ENCODE measurements at places on chromosomes 7 and 10. TPM values are rescaled to one million over a fixed set of nuclear protein-coding genes. Genes with fewer than 3 reads are reported as not detected.

GRCh38 chr10:111522551-111522950 is 445.7 kb downstream of the ADRA2A start:
- no peak for DNase-seq

DNA sequence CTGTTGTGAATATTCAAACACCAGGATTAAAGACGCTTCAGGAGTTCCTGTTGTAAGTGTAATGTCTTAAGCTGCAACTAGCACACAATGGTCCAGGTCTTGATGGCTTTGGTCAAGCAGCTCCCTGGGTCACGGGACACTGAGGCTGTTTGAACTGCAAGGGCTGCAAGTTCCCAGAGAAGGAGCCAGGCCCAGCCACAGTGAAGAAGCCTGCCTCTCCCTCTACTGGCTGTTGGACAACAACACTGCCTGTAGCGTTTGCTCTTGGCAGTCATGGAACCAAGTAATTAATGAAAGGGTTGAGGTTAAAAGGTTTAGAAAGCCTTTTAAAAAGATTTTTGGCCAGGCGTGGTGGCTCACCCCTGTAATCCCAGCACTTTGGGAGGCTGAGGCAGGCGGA is 31.9 kb upstream of the GUSB start:
- peak; percentile 17 for DNase-seq

- DNase-seq, result peak; percentile 74
Measured at GRCh38 chr10:103554488-103555324, 61.2 kb downstream of the NEURL1 start.

DNA sequence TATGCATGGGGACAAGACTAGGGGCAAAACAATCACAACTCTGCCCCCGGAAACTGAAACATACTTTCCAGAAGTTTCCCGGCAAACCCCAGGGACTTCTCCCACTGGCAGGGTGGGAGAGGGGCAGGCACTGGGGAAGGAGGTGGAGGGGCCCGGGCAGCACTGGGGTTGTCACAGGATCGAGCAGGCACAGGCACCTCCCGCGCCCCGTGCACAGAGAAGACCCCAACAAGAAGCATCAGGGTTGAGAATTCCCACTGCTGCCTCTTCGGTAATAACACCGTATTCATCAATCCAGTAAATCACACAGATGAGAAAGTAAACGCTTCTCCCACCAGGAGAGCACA is 490.5 kb downstream of the PTPRN2 start:
- no peak for DNase-seq

GRCh38 chr10:24251547-24251946 is 42.6 kb downstream of the KIAA1217 start:
- no peak for DNase-seq

DNA sequence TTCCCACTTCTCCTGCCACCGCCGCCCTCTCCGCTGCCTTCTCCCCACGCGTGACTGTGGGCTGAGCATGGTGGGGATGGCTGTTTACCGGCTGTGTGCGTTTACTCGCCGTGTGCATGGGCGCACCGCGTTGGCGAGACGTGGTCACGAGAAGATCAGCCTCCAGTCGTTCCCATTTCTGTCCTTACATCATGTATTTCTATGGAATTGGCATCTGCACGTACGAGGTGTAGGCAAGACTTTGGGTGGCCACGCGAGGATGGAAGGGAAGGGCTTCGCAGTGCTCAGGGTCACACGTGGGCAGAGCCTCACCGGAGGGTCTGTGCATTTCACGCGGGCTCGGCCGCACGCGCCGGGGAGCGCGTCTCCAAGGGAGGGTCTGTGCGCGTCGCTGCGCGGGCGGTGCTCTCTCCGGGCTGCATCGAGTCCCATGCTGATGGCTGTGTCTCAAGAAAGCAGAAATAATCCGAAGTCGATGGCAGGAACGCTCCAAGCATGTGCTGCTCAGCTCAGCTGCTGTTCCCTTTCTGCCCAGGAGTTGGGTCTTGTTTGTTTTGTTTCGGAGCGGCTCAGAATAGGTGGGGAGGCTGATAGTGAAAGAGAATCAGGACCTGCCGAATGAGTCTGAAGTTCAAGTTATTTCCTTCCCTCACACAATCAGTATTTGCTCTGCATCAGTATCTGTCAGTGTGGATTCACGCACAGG is 973 bp downstream of the CAMK1D start:
- DNase-seq, result peak; percentile 38

GRCh38 chr10:83233691-83234090 is 905.6 kb upstream of the GHITM start:
- DNase-seq, result no peak

GRCh38 chr7:80348223-80348622 is 163.6 kb downstream of the GNAT3 start:
- DNase-seq, result no peak

GRCh38 chr10:72687035-72687434 is 4.9 kb upstream of the MCU start:
- no peak for DNase-seq

DNA sequence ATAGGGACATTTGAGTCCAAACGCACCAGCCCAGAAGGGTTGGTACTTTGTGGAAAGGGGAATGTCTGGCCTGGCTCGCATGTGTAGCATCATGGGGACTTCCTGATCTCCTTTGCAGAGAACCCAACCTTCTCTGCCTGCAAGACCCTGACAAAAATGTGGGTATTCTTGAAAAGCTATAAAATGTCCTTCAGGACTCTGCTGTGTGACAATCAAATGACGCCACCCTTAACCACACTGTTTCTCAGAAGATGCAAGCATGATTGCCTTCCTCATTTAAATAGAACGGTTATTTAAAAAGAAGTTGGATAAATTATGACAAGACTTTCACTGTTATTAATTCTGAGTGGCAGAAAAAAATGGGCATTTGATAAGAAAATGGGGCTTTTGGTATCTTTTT is 15.1 kb upstream of the GPR15LG start:
- DNase-seq, result no peak

DNA sequence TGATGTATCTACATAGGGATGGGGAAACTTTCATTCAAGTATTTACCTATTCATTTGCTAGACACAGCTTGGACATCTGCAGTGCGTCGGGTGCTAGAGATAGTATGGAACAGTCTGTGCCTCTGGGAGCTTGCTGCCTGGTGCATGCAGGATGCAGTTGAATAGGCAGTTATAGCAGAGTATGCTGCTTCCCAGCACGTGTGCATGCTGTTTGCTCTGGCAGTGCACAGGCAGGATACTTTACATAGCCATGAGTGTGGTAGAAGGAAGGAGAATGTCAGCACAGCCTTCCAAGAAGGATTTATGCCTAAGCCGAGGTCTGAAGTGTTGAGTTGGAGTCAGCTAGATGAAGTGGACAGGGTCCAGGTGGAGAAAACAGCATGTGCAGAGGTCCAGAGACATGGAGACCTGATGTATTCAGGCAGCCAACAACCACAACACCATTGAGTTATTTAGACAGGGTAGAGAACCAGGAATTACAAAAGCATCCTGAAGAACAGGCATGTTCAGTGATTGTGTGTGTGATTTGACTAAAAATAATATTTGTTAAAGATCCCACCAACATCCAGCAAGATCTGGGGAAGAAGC is 8.1 kb downstream of the MAP3K8 start:
- DNase-seq, result no peak

DNA sequence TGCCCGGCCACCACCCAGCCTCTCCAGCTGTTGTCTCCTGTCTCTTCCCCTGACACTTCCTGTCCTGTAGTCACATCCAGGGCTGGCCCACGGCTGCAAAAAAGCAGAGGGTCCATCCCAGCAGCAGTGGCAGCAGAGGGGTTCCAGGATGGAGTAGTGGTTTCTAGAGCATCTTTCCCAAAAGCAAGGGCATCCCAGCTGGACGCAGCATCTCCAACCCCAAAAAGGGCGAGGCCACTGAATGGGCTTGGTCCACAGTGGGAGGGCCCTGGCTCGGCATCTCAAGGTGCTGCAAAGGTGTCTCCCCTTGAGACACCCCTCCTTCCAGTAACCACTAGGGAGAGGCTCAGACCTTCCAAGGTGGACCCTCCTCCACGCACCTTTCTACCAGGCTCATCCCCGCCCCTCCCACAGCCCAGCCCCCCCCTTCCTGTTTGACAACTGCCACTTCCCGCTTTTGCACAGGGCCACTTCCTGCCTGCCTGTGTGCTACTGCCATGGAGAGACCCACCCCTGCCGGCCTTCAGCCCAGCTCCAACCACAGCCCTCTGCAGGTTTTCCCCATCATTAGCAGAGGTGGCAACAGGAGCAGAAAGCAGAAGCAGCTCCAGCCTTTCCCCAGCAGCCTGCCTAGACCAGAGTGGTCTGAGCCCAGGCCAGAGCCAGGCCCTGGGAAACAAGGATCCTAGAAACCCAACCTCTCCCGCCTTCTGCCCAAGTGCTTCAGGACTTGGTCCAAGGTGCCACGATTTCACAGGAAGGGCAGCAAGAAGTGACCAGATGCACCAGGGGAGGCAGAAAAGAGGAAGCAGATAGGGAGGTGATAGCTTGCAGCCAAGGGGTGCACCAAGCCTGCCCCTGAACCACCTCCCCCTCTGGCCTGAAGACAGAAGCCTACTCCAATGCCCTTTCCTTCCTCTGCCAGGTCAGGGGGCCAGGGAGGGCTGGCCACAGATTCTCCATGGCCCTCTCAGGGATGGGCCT is 8.6 kb downstream of the CAMK2G start:
- no peak for DNase-seq

- no peak for DNase-seq
Measured at GRCh38 chr7:31253532-31253931, 87.0 kb downstream of the NEUROD6 start.

GRCh38 chr7:142856565-142857245 is 1.8 kb downstream of the EPHB6 start:
- DNase-seq, result no peak

DNA sequence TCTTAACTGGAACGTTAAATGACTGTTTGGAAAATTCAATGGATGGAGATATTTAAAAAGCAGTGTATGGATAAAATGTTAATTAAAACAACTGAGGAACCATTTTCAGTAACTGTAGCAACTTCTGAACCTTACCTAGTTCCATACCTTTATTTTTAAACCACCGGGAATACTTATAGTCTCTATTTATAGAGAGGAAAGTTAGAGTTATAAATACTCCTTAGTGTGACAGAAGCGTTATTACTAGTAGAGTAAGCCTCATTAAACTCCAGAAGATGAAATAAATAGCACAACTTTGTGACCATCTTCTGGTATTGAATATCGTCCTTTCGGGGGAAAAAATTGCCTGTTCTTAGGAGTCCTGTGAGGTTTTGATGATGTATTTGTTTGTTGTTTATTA is 114.9 kb downstream of the LCOR start:
- no peak for DNase-seq

DNA sequence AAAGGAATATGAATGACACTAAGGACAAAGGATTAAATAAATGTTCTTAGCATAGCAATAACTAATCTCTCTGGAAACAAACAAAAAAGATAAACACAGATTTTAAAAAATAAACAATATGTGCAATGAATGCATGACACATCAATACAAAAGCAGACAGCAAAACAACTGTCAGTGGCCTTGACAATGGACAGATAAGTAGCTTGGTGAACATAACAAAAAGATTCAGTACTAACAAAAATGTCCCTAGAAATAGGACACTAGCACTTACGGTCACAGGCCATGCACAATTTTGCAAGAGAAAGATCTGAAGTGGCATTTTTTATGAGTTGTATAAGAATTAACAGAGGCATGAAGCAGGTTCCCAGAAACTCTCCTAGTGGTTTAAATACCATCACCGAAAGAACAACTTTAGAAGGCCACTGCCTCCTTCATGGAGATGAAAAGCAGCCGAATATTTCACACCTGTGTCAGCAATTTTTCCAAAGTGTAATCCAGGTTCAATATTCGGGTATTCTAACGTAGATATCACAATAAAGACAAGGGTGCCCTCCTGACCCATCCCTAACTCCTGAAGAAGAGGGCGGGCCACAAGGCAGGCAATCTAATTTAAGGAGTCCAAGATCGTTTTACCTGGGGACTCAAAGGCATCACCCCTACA is 231.3 kb upstream of the MKLN1 start:
- DNase-seq, result no peak

DNA sequence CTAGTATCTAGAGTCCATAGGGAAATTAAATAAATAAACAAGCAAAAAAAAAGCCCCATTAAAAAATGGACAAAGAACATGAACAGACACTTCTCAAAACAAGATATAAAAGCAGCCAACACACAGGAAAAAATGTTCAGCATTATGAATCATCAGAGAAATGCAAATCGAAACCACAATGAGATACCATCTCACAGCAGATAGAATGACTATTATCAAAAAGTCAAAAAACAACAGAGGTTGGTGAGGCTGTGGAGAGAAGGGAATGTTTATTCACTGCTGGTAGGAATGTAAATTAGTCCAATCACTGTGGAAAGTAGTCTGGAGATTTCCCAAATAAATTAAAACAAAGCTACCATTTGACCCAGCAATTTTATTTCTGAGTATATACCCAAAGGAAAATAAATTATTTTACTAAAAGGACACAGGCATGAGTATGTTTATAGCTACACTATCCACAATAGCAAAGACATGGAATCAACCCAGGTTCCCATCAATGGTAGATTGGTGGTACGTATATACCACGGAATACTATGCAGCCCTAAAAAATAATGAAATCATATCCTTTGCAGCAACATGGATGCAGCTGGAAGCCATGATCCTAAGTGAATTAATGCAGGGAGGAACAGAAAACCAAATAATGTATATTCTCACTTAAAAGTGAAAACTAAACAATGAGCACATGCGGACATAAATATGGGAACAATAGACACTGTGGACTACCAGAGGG is 366.5 kb upstream of the SEMA3C start:
- no peak for DNase-seq

DNA sequence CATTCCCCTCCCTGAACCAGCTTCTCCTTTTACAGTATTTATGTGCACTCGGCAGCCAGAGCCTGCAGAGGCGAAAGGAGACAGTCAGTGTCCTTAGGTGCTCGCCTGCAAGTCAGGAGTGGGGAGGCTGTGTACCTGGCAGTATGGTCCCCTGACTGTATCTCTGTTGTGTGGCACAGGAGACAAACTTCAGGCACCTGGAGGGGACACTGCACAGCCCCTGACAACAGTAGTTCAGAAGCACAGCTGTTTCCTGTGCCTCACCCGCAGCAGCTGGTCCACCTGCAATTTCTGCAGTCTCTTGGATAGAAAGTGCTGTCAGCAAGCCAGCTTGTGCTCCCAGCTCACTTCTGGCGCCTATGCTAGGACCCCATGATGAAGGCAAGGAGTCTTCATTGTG is 73.4 kb upstream of the LAMB4 start:
- no peak for DNase-seq

- no peak for DNase-seq
Measured at GRCh38 chr7:44333911-44334733, 8.7 kb upstream of the CAMK2B start.

DNA sequence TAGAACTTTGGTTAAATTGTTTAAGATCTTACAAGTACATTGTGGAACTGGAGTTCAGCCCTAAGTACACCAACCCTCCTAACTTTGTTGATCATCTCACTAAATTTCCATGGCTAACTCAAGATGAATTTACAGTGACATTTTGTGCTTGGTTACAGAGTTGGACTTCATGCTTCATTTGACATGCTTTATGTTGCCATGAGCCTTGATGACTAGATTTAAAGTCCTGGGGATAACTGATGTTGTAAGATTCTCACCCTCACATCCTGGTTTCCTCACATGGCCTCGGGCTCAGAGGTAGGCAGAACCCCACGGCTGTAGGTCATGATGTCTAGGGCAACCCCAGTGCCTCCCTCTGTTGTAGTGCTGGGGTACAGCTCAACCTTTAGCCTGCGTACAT is 397.2 kb upstream of the IGFBP3 start:
- DNase-seq, result no peak

Gene SPDYE6
- not detected for total RNA-seq

Gene ZNF107
- total RNA-seq, result 17.1 TPM

Gene FOXI2
- total RNA-seq, result 1.3 TPM

Gene NPTX2
- 4.4 TPM for total RNA-seq

Gene ABCB4
- 1.1 TPM for total RNA-seq

Gene NPS
- not detected for total RNA-seq

Gene ANTXRL
- not detected for total RNA-seq

Measured in uterus (tissue), 4 donors.